ENCODE measurements at places on chromosomes 13 and 19.

DNA sequence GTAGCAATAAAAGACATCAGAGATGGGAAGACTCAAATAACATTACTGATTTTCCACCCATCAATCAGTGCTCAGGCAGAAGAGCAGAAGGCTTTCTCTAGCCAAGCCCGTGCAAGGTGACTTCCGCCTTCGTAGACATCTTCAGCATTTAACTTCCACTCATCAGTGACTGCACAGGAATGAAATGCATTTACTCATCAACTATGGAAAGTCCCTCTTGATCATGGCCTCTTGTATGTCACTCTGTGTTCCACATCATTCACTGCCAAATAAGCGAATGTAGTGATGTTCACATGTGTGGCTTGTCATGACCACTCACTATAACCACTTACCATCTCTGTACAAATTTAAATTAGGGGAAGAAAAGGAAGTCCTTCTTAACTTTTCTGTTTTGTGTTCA lies 49.4 kb downstream of the SACS start:
- no peak for DNase-seq

- no peak for DNase-seq
These were observed 457.3 kb upstream of the MIR17HG start for GRCh38 chr13:90889906-90890834.

GRCh38 chr13:113057084-113057483 lies 48.5 kb upstream of the F7 start:
- DNase-seq = no peak

GRCh38 chr13:78060966-78061365 lies 142.3 kb upstream of the EDNRB start:
- no peak for DNase-seq

All from stimulated activated CD8-positive, alpha-beta memory T cell treated with anti-CD3 and anti-CD28 coated beads, Interleukin-4, amount 100 ng/mL, for 24 hours (primary cell).